ENCODE measurements at places on chromosomes 1 and 21.
A peak's percentile ranks its signal among the peaks of the same experiment; 100 is the strongest.

DNA sequence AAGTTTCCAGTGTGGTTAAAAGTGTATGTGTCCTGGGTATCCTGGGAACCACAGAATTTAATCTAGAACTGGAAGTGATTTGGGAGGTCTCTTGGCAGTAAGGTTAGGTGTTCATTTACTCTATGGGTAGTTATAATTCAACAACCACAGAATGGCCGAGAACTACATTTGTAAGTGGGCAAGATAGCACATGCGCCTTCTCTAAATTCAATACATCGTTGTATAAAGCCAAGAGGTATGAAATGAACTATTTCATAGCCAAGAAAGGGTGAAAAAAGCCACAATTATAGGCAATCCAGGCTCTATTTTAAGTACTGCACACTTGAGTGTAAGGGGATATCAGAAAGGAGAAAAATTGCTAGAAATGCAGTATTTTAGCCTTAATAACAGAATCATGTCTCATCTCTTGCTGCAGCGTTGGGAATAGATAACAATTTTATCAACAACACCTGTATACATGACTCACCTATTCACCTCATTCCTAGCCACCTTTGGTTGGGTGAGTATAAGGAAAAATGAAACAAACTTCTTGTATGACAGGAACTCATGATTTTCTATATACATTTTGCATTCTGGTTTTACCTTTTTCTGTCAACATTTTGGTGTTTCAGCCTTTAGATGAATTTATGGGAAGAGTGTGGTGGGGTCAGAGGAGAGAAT lies 4.5 kb downstream of the SDCCAG8 start:
- DNase-seq = no peak

DNA sequence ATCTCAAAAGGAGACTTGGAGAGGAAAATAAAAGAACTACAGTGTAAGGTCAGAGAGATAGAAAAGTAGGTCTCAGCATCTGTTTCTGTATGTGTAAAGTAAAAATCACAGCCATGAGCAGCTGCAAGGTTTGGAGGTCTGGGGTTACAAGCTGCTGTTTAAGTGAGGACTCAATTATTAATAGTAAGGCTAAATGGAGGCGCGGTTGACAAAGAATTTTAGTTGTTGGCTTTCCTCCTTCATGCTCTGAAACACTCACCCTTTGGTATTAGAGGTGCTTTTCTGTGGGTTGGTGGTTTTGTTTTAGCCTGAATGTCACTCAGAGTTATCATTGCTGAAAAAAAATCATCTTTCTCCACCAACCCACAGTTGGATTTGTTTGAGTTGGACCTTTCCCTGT lies 59.8 kb upstream of the HAO2 start:
- DNase-seq = no peak

DNA sequence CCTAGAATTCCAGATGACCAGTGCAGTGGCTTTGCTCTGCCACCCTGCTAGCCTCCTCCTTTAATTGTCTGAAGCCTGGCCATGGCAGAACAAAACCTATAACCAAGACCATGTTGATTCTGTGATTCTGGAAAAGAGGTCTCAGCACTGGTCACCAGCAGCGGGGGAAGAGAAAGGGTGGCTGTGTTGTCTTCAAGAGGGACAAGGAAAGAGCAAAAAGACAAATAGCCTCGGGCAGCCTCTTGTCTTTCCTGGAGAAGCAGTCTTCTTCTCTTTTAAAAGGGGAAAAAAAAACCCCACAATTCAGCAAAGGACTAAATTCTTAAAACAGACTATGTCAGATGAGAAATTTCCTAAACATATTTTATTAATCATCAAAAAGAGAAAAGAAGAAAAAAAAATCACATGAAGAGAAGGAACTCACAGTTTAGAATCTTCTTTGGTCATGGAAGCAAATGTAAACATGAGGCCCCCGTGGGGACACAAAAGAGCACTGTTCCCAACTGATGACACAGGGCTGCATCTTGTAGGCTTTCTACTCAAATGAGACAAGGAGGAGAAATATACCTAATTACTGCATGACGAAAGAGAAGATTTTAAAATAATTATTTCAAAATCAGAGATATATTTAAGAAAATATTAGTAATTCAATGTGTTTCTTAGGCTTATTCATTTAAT lies 36.3 kb upstream of the RAP1GAP start:
- DNase-seq = no peak

DNA sequence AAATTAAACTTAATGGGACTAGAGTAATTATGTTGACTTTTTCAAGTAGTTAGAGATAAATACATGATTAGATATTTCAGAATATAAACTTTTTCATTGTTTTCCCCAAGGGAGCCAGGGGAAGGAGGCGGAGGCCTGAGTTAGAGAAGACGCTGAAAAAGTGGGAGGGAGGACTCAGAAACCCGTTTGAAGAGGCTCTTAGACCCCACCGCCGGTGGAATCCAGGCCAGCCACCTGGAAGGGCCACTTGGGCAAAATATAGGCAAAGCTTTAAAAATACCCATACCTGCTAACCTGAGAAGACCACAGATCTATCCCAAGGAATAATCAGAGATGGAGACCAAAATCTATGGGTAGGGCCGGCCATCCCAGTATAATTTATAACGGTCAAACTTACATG lies 242.6 kb downstream of the PTPRU start:
- DNase-seq = no peak

DNA sequence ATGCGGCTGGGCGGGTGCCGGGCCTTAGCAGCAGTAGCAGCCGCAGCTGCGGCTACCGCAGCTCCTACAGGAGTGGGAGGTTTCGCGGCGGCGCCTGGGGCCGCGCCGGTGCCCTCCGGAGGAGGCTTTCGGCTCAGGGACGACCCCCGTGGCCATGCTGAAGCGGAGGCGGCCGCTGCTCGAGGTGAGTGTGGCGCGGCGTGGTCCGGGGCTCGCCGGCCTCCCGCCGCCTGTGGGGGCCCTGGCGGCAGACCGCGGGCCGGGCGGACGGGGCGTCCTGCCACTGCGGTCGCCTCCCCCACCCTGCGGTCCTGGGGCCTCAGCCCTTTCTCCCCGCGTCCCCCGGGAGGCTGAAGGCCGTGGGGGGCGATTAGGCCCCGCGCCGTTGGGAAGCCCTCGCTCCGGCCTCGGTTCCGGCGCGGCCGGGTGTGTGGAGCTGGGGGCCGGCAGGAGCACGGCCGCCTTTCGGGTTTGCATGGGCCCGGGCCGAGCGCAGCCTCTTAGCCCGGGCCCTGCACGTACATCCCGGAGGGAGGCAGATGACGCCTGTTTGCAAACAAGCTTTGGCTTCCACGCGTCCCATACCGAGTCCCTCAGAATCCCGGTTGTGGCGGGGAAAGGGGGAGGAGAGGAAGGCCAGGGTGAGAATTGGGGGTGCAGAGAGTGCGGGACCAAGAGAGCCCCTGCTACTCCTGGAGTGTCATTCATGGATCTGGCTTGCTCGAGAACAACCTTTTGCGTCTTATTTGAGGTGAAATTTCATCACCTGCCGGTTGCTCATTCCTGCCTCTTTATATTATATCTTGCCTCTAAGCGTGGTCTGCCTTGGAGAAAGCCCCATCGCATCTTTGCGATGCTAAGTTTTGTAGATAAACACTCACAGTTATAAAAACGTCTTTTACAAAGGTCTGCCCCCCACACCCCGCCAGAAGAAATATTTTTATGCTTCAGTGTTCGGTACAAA lies 613 bp downstream of the ZFYVE9 start:
- peak; percentile 61 for DNase-seq

GRCh38 chr1:5200006-5200405 lies 545.6 kb downstream of the AJAP1 start:
- DNase-seq = no peak

- no peak for DNase-seq
These were observed 586.4 kb downstream of the DPYD start for GRCh38 chr1:97334454-97334853.

- no peak for DNase-seq
These were observed 126.9 kb upstream of the ETS2 start for GRCh38 chr21:38678827-38679226.

DNA sequence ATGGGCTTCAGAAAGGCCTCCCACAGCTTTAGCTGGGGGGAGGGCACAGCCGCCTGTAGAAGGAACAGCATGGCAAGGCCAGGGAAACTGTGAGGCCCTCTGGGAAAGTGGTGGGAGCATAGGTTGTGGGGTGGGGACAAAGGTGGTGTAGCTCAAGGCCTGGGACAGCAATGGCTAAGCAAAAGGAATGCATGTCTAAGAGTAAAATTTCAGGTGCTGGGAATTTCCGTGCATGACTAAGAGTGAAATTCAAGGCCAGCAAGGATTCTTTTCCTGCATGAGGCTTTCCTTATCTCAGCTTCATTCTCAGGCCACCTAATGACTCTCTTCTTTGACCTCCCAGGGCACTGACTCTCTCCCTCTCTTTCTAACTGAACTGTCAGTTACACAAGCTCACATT lies 86.5 kb upstream of the WNT4 start:
- DNase-seq = no peak

GRCh38 chr1:48859456-48859855 lies 82.8 kb upstream of the BEND5 start:
- DNase-seq = no peak

DNA sequence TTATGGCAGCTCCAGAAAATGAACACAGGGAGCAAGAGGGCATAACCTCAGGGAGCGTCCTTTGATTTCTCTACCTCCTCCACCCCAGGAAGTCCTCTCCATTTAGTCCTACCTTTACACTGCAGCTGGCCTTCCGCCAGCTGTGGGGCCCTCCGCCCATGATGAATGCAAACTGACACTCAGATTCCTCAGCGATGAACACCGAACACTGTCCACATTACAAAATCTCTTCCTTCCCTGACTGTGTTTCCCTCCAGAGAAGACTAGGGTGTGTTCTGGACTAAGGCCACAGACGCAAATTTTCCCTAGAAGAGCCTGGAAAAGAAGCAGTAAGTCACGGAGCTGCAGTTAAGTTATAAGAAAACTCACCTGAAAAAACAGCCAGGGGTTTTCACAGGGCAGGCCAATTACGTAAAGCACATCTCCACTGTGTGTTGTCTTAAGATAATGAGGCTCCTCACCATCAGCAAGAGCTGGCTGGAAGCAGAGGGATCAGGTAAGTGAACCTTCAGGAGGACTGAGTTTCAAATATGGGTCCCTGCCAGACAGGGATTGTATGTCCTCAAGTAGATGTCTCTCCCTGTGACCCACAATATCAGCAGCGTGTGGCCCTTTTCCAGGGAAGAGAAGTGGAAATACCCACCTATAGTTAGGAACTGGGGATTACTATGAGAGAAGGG lies 46.3 kb upstream of the ATP1B1 start:
- no peak for DNase-seq

DNA sequence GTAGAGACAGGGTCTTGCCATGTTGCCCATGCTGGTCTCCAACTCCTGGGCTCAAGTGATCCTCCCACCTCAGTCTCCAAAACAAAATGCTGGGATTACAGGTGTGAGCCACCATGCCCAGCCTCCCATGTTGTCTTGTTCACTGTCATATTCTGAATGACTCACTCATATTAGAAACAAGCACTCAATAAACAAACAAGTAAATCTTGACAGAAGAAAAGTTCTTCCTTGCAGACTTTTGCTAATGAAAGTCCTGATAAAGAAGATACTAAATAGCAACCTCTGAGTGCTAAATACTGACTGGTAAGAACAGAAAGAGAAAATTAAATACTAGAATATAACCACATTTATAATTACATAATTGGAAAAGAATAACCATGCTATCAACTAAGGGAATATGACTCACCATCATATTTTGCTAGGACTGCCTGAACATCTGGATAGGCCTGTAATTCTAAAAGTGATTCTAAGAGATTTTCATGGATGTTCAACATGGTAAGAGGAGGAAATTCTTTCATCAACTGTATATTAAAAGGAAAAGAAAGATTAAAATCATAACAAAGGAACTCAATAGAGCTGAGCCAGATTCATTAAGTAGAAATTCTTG lies 37.3 kb downstream of the ST7L start:
- DNase-seq = no peak

GRCh38 chr1:34705077-34705476 lies 49.8 kb upstream of the GJB5 start:
- no peak for DNase-seq

GRCh38 chr1:20109223-20109856 lies 10.0 kb downstream of the PLA2G2D start:
- DNase-seq = no peak

DNA sequence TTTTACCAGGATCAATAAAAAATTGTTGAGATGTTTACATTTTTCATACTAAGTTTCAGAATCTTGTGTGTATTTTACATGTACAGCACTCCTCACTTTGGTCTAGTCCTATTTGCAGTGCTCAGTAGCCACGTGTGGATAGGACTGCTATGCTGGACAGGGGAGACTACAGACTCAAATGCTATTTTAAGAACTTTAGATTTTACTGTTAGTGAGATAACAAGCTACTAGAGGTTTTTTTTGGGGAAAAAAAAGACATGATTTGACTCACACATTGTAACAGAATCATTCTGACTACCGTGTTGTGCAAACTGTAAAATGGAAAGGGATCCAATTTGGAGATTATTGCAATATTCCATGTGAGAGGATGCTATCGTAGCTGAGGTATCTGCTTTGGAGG lies 418.9 kb upstream of the PRMT6 start:
- no peak for DNase-seq

DNA sequence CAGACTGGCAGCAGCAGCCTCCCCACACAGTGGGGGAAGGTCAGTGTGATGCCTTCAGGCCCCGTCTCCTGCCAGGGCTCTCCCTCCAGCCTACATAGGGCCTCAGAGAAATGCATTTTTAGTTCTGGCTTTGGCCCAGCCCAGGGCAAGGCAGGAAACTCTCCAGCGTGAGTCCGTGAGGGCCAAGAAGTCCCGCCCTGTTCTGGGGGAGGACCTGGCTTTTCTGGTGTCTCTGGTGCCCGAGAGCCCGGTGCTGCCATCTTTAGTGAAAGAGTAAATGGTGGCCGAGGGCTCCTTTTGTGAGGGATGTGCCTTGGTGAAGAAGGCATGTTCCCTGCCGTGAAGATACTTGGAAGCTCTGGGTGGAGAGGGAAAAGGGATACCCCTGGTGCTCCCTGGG lies 14.8 kb upstream of the DIP2A start:
- DNase-seq = no peak

- DNase-seq = no peak
These were observed 12.0 kb downstream of the AKT3 start for GRCh38 chr1:243837907-243838535.

DNA sequence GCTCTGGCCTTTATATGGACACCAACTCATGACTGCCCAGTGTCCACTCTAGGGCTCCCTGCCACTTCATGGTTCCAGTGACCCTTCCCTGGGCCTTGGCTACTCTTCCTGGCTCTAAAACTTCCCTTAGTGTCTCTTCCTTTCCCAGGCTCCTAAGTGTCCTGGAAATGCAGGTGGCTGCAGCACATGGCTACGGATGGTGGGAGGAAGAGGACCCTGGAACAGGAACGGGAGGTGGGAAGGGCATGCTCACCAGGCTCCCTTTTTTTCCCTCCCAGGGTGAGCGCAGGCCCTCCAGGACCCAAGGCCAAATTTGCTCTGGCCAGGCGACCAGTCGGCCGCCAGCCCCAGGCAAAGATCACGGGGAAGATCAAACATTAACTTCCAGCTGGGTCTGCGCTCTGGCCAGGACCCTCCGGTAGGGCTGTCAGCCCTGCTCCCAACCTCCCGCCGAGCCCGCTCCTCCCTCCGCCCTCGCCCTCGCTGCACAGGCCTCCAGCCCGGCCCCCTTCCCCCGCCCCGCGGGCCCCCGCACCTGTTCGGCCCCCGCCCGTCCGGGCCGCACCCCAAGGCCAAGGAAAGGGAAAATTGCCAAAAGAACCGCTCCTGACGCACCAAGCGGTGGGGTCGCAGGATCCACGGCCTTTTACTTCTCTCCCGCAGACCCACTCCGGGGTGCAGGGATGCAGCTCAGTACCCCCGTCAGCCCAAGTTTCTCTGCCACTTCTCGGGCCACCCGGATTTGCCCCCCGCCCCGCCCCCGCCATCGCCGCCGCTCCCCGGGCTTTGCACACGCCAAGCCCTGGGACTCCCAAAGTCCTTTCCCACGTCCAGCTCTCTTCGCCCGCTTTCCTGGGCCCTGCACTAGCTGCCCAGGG lies 894 bp downstream of the TCEA3 start:
- no peak for DNase-seq
